ENCODE measurements at places on chromosomes 5 and 9.

GRCh38 chr9:84699984-84700383, 30.5 kb downstream of the NTRK2 start:
- no peak for DNase-seq

DNA sequence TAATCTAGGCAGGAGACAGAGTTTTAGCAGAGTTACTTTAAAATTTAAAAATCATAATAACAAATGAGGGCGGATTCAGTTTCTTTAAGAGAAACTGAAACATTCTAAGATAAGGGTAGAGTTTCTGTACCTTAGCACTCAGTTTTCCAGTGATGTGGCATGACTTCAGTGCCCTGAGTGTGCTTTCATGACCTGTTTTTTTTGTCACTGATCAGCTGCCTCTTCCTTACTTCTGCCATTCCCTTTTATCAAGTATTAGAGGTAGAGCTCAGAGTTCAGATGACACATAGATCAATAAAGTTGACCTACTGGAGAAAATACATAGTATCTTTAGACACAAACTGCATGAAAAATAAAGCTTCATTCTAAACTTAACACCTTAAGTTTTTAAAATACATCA, 82.3 kb downstream of the ERMP1 start:
- DNase-seq = no peak

DNA sequence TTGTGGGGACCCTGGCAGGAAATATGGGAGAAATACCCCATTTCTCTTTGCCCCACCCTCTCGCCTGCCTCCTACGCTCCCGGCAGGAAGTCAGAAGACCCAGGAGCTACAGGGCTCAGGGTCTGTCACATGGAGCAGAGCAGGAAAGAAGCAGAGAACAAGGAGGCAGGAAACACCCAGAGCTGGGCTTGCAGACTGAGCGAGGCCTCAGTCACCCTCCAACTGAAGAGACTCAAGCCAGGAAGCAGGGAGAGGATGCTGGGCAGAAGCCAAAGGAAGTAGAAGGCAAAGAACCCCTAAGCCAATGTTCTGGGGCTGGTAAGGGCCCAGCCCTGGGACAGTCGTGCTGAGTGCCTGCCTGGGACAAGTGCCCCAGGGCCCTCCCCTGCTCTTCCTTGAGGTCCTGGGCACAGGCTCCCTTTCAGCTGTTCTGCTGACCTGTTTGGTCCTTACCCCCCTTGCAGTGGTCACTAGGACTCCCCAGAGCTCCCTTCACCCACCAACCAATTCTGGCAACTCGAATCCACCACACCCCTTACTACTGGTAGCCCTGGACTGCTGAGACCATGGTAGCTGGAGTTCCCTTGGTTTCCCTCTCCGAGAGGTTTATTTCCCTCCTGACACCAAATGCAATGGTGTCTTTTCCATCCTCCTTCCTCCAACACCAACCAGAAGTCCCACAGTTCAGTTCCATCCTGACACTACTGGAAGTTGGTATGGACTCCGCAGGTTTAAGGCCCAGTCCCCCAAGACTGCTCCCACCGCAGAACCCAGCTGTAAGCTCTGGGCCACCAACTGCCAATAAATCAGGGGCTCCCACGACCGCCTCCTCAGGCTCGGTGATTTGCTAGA, 157.5 kb downstream of the COL23A1 start:
- no peak for DNase-seq

GRCh38 chr5:149228618-149229297, 42.9 kb upstream of the AFAP1L1 start:
- DNase-seq = no peak

DNA sequence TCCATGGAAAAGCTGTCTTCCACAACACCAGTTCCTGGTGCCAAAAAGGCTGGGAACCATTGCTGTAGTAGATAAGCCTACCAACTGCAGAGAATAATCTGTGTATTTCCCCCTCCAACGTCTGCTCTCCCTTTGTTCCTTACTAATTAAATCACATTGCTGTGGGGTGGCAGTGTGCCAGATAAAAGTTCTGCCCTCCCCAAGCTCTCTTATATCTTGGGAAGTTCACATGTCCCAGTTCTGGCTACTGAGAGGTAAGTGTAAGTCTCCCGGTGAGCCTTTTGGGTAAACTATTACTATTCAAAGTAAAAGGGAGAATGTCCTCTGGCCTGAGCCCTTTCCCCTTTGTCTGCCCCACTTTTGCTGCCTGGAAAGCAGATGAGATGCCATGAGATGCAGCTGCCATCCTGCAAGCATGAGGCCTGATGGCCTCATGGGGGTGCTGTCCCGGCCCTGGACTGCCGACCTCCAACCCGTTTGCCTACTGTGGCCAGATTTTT, 14.7 kb downstream of the ENC1 start:
- DNase-seq = no peak

DNA sequence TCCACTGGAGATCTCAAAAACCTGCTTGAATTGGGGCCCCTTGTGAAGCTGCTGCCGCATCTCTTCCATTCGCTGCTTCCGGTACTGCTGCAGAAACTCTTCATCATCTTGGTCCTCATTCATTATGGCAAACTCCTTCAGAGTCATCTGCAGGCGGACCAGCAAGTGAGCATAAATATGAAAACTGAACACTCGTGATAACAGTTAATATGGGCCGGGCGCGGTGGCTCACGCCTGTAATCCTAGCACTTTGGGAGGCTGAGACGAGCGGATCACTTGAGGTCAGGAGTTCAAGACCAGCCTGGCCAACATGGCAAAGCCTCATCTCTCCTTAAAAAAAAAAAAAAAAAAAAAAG, 7.9 kb downstream of the PDCL start:
- no peak for DNase-seq

DNA sequence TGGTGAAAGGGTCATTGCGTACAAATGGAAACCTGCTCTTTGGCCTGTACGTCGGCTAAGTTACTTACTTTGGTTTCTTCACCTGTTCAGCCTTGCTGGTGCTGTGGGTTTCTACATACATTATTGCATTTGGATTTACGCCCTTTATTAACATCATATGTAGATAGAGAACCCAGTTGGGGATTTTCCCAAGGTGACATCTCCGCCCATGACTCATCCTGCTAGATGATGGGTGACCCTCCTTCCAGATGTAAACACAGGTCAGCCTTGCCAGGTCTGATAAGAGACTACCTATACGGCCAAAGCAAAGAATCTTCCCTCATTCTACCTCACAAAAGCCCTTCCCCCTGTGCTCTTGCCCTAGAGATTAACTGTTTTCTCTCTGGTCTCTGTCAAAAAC, 360.9 kb downstream of the KDM4C start:
- no peak for DNase-seq
